ENCODE measurements at places on chromosomes 1 and 21. TPM values are rescaled to one million over a fixed set of nuclear protein-coding genes. Genes with fewer than 3 reads are reported as not detected.

KRTAP7-1 gene
- not detected for total RNA-seq

RPL11 gene
- 1,026 TPM for total RNA-seq

GDAP2 gene
- total RNA-seq, result 8.3 TPM

VTCN1 gene
- not detected for total RNA-seq

SETD4 gene
- 10.8 TPM for total RNA-seq

LPAR3 gene
- total RNA-seq, result 0.37 TPM

PLEKHA6 gene
- total RNA-seq, result 36.3 TPM

TRAF3IP3 gene
- total RNA-seq, result not detected

CSF3R gene
- total RNA-seq, result not detected

MXRA8 gene
- total RNA-seq, result 0.25 TPM

OR2L13 gene
- total RNA-seq, result not detected
